Activated naive CD4-positive, alpha-beta T cell treated with anti-CD3 and anti-CD28 coated beads for 36 hours (primary cell): ENCODE measurements at places on chromosomes 7 and 10. TPM values are rescaled to one million over a fixed set of nuclear protein-coding genes. Genes with fewer than 3 reads are reported as not detected.

- no peak for DNase-seq
- peaks cover 71% of the 10 kb centered on the region for H3K4me1 ChIP-seq
- no peaks in the 10 kb centered on the region for H3K27me3 ChIP-seq
These were observed 330.7 kb downstream of the ELMO1 start for GRCh38 chr7:37118004-37118403.

- no peak for DNase-seq
- H3K27ac ChIP-seq: no peak overlapping the region
- no peaks in the 10 kb centered on the region for H3K36me3 ChIP-seq
- no peak overlapping the region for H3K4me3 ChIP-seq
These were observed 306.0 kb downstream of the TFEC start for GRCh38 chr7:115724400-115725056.

DNA sequence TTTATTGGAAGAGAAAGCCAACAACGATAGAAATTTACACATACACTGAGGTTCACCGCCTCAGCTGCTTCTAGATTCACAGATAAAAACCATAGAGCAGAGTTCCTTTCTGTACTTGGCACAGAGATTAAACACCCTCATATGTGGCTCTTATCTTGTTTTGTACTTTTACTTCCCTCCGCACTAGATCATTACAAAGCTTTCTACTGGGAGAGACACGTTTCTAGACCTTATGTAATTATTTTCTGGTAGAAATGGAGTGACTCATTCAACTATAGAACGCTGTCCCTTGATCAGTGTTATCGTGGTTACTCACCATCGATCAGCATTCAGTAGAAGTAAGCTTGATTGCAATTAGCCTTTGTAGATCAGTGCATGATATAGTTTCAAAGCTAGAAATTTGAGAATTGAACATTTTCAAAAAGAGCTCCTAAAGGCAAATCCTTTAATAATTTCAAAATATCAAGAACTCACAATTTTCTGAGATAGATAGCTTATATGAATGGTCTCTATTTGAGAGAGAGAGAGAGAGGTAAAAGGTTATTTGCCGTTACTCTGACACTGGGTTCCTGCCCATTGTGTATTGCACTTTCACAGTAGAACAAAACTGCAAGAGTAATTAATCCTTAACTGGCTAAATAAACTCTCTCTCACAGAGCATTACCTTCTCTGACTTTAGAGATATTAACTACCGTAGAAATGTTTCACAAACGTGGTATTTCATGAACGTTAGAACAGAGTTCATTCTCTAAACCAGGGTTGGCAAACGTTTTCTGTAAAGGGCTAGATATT is 26.1 kb upstream of the DNAJC1 start:
- H3K36me3 ChIP-seq: peaks cover 1% of the 10 kb centered on the region
- H3K4me1 ChIP-seq: peaks cover 8% of the 10 kb centered on the region
- no peak overlapping the region for H3K4me3 ChIP-seq
- no peak for DNase-seq
- peaks cover 3% of the 10 kb centered on the region for H3K27me3 ChIP-seq

DNA sequence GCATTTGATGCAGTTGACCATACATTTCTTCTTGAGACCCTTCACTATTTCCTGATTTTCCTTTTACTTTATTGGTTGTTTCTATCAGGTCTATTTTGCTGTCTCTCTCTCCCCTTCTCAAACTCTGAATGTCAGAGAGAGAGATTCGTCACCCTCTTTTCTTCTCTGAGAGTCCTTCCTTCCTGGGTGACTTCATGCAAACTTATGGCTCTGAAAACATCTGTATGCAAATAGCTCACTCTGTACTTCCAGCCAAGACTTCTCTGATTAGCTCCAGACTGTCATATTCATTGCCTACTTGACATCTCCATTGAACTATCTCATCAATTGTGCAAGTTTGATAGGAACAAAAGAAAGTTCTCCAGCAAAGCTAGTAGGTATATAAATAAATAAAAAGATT is 191.7 kb upstream of the KLF6 start:
- no peak for DNase-seq
- no peak overlapping the region for H3K4me3 ChIP-seq
- peaks cover 2% of the 10 kb centered on the region for H3K36me3 ChIP-seq

Gene COL17A1
- not detected for total RNA-seq

Gene SLC16A9
- total RNA-seq: 0.86 TPM

Gene TSPAN15
- 1.1 TPM for total RNA-seq

DNA sequence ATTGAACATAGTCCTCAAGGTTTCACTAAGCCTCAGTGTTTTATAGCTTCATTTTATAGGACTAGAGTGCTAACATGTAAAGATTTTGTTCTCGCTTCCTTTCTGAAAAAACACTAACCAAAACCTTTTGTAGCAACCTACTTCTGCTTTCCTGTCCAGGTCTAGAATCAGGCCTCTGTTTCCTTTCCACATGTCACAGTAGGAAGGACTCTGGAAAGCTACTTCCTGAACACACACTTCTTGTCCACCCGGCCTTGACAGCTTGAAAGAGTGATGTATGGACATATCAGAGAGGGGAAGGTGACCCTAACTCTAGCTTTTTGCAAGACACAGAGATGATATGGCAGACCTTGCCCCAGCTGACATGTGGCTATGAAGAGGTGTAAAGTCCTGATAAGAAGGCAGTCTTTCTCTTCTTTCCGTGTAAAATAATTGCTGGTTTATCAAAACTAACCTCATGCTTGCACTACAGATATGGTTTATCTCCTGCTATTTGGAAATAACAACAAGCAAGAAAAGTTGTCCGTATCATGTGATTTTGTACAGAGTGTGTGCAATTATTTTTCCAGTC is 175.4 kb downstream of the SKAP2 start:
- H3K27me3 ChIP-seq: peaks cover 13% of the 10 kb centered on the region
- no peak overlapping the region for H3K4me3 ChIP-seq
- no peaks in the 10 kb centered on the region for H3K36me3 ChIP-seq
- no peak for DNase-seq
- H3K27ac ChIP-seq: no peak overlapping the region

DNA sequence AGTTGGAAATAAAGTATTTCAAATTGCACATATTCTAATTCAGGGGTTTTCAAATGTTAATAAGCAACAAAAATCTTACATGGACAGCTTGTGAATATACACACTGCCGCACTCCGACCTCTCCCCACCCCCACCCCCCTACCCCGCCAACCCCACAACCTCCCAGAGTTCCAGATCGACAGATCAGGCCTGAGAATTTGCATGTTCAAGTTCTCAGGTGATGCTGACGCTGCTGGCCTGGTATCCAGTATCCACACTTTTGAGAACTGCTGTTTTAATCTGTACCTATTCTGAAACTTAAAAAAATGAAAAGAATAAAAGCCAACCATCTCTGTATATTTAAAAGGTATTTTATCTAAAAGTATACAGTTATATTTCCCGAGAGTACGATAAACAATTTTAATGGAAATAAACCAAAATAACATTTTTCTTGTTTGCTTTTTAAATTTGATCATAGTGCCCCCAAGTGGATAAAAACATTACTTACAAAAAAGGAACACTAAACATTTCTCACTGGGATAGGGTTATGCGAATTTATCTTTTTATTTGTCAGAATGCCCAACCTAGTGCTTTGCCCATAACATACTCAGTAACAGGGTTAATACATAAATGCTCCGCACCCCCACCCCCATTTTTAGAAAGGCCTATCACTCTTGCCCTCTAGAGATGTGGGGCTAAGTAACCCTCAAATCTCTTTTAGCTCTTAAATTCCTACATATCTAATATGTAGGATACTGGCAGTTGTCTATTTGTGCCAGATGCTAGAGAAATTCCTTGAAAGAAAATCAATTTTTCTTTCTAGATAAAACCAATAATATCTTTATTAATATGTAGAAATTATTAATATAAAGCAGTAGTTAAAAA is 166.3 kb downstream of the RNF133 start:
- no peak overlapping the region for H3K27ac ChIP-seq
- no peaks in the 10 kb centered on the region for H3K36me3 ChIP-seq

DNA sequence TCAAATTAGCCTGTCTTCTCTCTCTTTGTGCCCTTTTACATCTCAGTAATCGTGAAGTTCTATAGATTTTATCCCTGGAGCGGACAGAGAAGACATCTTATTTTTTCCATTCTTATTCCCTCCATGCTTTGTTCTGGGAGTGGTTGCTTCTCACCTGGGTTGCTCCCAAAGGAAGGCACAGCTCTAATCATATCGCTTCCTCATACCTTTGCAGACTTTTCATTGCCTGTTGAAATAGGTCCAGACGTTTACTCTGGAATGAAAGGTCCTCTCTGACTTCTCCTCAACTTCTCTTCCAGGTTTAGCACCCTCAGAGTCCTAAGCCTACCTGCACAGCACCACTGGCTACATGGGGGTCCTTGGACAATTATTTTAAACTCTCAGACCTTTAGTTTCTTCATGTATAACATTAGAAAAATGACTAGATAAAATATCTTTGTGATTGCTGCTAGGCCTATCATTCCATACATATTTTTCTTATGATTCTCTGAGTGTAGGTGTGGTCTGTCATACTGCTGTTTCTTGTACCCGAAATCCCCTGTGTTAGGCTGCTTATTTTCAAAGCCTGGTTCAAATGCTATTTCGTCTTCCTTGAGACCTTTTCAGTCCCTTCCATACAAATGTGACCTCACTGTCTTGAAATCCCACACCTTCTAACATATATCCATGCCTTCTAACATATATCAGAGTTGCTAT is 418.1 kb downstream of the GFRA1 start:
- no peak for DNase-seq
- no peak overlapping the region for H3K27ac ChIP-seq
- H3K27me3 ChIP-seq: no peaks in the 10 kb centered on the region
- H3K36me3 ChIP-seq: no peaks in the 10 kb centered on the region
- H3K4me1 ChIP-seq: no peaks in the 10 kb centered on the region

GRCh38 chr10:132423966-132424861 is 27.2 kb downstream of the PWWP2B start:
- H3K27ac ChIP-seq: no peak overlapping the region
- no peaks in the 10 kb centered on the region for H3K27me3 ChIP-seq
- DNase-seq: no peak
- no peaks in the 10 kb centered on the region for H3K36me3 ChIP-seq
- no peak overlapping the region for H3K4me3 ChIP-seq
- peaks cover 22% of the 10 kb centered on the region for H3K4me1 ChIP-seq

Gene GIMAP2
- 45.0 TPM for total RNA-seq

DNA sequence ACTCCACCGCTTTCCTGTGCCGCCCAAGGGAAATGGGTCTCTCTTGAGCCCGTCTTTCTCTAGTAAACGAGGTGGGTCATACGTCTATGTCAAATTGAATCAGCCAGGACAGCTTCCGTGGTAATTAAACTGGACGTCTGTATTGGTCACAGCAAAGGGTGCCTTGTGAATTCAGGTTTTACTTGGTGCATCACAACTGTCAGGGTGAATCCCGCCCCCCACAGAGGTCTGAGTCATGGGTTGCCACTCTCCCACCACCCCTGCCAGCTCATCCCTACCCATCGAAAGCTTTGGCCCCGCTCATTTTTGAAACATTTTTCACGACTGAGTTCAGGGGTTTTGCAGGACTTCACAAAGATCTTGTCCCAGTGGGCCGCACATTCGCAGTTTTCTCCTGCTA is 8.0 kb upstream of the SP8 start:
- peaks cover 5% of the 10 kb centered on the region for H3K36me3 ChIP-seq
- peaks cover 18% of the 10 kb centered on the region for H3K4me1 ChIP-seq
- H3K27ac ChIP-seq: no peak overlapping the region
- no peak for DNase-seq
- peaks cover 80% of the 10 kb centered on the region for H3K27me3 ChIP-seq

GRCh38 chr10:85959239-85959638 is 407.4 kb downstream of the GRID1 start:
- DNase-seq: no peak
- H3K27me3 ChIP-seq: peaks cover 20% of the 10 kb centered on the region
- no peak overlapping the region for H3K4me3 ChIP-seq
- H3K36me3 ChIP-seq: no peaks in the 10 kb centered on the region
- H3K4me1 ChIP-seq: no peaks in the 10 kb centered on the region
- H3K27ac ChIP-seq: no peak overlapping the region

- no peak for DNase-seq
- no peak overlapping the region for H3K4me3 ChIP-seq
- H3K4me1 ChIP-seq: no peaks in the 10 kb centered on the region
- H3K27me3 ChIP-seq: no peaks in the 10 kb centered on the region
These were observed 81.4 kb downstream of the VWA2 start for GRCh38 chr10:114320249-114321116.

GRCh38 chr10:69044546-69044945 is 43.4 kb upstream of the SRGN start:
- no peak overlapping the region for H3K4me3 ChIP-seq
- no peaks in the 10 kb centered on the region for H3K27me3 ChIP-seq
- H3K36me3 ChIP-seq: no peaks in the 10 kb centered on the region

DNA sequence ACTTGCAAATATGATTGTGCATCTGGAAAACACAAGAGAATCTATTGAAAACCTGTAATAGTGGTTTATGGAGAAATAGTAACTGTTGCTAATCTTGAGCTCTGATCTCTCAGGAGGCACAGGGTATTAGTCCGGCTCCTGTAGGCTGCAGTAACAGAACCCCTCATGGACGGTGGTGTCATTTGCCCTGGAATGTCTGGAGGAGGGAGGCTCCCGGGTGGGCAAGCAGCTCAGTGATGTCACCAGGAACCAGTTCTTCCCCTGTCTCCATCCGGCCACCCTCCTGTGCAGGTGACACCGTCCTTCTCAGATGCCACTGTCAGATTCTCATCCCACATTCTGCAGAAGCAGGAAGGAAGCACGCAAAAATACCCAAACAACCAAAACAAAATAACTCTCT is 29.3 kb downstream of the INPP5A start:
- H3K4me3 ChIP-seq: no peak overlapping the region
- peaks cover 21% of the 10 kb centered on the region for H3K4me1 ChIP-seq
- no peak for DNase-seq
- H3K27ac ChIP-seq: no peak overlapping the region

- no peak overlapping the region for H3K27ac ChIP-seq
- no peaks in the 10 kb centered on the region for H3K4me1 ChIP-seq
- DNase-seq: no peak
- H3K36me3 ChIP-seq: no peaks in the 10 kb centered on the region
- no peak overlapping the region for H3K4me3 ChIP-seq
- peaks cover 7% of the 10 kb centered on the region for H3K27me3 ChIP-seq
These were observed 195.4 kb downstream of the BAMBI start for GRCh38 chr10:28872587-28873165.

Gene SPOCK2
- total RNA-seq: 208 TPM

GRCh38 chr7:33719059-33719581 is 186.2 kb upstream of the BMPER start:
- H3K4me1 ChIP-seq: no peaks in the 10 kb centered on the region
- no peak overlapping the region for H3K27ac ChIP-seq
- H3K27me3 ChIP-seq: no peaks in the 10 kb centered on the region
- DNase-seq: no peak
- H3K4me3 ChIP-seq: no peak overlapping the region

Gene SRRM3
- total RNA-seq: not detected
